ENCODE measurements at places on chromosomes 1 and 21.

DNA sequence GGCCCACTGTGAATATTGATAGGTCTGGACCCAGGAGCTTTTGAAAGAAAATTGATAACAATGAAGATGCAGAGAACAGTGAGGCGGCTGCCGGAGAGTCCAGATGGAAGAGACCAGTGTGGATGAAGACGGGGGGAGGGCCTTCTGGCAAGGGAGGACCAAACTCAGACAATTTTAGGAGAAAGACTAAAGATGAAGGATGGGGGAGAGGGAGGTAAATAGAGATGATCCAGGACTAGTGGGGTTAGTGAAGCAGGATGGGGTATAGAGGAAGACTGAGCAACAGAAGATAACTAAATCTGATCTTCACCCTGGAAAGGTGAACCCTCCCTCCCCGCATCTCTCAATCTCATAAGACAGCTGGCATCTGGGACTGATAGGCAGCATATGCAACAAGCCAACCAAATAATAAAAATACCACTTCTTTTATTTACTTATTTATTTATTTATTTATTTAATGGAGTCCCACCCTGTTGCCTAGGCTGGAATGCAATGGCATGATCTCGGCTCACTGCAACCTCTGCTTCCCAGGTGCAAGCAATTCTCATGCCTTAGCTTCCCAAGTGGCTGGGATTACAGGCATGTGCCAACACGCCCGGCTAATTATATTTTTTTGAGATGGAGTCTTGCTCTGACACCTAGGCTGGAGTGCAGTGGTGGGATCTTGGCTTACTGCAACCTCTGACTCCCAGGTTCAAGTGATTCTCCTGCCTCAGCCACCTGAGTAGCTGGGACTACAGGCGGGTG is 10.5 kb downstream of the EIF3I start:
- DNase-seq = no peak

DNA sequence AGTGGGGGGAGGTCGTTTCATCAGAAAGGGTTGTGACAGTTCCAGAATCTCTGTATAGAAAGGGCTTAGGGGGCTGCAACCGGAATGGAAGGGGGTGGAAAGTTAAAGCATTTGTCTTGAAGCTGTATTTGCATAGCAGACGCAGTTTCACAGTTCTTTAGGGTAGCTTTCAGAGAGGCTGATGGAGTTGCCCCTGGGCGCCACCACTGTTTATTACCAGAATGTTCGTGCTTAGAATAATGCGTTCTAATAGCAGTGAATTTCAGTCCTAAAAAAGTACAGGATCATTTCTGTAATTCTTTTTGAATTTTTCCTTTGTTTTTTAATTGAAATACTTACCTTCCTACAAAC is 1.3 kb downstream of the EXO1 start:
- no peak for DNase-seq

DNA sequence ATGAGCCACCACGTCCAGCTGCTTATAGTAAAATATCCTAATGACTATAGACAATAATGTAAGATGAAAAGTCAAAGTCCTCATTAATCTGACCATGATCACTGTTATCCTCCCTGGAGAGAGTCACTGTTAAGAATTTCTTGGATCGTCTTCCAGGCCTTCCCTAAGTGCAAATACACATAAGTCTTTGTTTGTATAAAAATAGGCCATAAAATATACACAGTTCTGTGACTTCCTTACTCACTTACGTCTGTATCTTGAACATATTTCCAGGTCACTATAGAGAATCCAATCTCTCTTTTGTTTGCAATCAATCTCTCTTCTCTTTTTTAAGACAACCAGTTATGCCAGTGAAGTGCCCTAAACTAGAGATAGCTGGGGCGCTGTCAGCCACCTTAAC is 89.1 kb upstream of the LYST start:
- DNase-seq = no peak

- no peak for DNase-seq
These were observed 116.6 kb downstream of the UBE2U start for GRCh38 chr1:64320007-64320406.

- DNase-seq = peak; percentile 24
These were observed 1.5 kb downstream of the GATAD2B start for GRCh38 chr1:153921080-153921802.

DNA sequence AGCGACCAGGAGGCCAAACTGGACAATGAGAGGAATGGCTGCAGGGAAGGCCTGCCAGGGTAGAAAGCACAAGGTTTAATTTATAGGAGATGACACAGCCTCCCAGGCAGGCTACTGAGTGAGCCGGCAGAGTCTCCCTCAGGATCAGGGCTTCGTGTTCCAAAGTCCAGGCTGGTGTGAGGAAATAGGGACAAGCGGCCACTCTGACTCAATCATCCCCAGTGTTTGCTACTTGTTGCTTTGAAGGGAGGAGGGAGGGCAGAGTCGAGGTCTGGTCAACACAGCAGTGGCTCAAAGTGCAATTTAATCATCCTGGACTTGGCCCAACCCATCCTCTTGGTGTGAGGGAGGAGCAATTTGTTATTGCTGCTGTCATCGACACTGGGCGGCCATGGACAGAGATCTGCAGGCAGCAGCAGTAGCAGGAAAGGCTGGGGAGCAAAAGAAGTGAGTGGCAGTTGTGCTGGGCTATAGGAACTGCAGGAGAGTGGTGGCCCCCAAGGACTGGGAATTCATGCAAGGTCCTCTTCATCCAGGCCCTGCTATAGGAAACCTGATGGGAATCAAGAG is 27.5 kb downstream of the TBX15 start:
- DNase-seq = no peak

GRCh38 chr1:241527146-241527545 is 5.0 kb upstream of the KMO start:
- peak; percentile 31 for DNase-seq

DNA sequence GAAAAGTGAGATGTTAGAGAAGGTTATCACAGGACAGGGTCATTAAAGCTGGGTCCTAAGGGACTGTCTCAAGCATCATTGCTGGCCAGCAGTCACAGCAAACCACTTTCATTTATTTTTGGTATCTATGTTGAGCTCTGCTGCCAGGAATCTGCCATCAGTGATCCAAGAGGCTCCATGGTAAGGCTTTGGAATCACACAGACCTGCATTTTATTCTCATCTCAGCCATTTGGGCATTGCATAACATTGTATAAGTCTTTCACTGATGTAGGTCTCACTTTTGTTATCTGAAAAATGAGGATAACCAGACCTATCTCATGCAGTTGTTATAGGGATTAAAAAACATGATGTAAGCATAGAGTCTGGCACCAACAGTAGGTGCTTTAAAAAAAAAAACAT is 77.5 kb downstream of the OMA1 start:
- no peak for DNase-seq

DNA sequence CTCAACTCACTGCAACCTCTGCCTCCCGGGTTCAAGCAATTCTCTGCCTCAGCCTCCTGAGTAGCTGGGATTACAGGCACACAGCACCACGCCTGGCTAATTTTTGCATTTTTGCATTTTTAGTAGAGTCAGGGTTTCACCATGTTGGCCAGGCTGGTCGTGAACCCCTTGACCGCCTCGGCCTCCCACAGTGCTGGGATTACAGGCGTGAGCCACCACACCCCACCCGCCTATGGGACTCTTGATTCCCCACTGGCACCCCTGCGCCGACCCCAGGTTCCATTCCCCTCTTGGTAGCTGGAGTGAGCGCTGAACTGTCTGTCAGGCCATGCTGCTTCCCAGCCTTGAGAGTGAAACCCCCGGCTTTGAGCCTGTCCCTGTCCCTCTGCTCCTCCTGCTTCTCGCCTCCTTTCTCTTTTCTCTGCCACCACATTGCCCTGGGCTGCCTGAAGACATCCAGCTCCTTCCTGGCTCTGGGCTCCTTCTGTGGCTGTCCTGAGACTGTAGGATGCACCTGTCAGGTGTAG is 48.8 kb downstream of the IER5 start:
- DNase-seq = no peak

DNA sequence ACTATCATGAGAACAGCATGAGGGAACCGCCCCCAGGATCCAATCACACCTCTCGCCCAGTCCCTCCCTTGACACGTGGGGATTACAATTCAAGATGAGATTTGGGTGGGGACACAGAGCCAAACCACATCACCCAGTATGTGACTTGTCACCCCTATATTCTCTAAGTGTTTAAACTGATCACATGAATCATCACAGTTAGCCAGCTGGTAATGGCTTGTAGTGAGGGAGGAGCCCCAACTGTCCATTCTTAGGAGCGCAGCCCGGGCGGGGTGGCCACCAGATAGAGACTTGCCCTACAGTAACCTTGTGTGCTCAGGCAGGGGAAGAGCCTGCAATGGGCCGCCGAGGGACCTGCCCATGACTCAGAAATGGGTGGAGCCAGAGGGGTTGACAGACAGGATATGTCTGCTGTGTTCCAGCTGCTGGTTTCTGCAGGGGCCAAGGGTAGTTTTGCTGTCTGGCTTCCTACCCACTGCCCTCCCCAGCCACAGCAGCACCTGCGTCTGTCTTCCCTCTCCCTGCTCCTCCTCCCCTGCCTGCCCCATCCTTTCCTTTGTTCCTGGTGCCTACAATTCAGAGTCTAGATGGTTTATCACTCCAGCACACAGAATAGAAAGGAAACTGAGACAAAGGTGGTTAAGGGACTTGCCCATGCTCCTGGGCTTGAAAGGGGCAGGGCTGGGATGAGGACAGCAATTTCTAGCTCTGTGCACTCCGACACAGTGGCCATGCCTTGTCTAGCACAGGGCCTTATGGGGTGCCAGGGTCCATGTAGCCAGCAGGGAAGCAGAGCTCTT is 9.2 kb downstream of the ABCG1 start:
- peak; percentile 47 for DNase-seq

- no peak for DNase-seq
These were observed 25.1 kb upstream of the HJV start for GRCh38 chr1:146046664-146047063.

DNA sequence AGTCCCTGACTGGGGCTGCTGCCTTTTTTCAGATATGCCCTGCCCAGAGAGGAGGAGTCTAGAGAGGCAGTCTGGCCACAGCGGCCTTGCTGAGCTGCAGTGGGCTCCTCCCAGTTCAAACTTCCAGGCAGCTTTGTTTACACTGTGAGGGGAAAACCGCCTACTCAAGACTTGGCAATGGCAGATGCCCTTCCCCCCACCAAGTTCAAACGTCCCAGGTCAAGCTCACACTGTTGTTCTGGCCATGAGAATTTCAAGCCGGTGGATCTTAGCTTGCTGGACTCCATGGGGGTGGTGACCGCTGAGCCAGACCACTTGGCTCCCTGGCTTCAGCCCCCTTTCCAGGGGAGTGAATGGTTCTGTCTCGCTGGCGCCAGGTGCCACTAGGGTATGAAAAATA is 18.3 kb upstream of the C1orf53 start:
- DNase-seq = no peak

- no peak for DNase-seq
These were observed 38.0 kb upstream of the TIAM1 start for GRCh38 chr21:31382060-31382459.

- DNase-seq = no peak
These were observed 252.7 kb downstream of the AKT3 start for GRCh38 chr1:243597383-243597782.

GRCh38 chr21:19523061-19523460 is 1119.5 kb upstream of the TMPRSS15 start:
- no peak for DNase-seq

DNA sequence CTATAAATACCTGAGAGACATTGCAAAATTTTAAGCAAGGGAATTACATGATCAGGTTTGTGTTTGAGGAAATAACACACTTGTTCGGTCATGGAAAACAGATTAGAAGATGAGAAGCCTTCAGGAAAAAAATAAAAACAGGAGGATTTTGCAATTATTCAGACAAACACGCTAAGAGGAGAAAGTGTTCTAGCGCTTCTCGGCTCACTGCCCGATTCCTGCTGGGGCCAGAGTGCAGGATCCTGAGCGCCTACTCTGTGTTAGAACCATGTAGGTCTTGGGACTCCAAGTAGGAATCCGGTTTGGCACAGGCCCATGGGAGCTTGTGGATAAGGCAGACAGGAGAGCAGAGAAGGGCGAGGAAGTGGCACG is 8.1 kb upstream of the PRELP start:
- DNase-seq = no peak

DNA sequence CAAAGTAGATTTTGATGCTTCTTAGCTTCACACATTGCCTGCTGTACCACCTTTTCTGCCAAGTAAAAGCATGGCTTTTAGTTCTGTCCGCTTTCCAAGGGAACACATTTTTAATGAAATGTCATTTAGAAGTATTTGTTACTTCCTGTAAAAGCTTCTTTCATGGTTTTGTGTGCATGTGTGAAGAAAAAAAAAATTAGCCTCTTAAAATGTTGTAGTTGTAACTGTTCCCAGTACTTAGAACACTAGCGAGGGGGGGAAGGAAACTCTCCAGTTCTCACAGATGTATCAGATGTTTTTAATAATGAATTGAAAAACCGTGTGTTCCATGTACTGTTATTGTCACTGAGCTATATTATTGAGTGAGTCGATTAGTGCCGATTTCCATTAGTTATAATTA is 568.3 kb upstream of the ADGRL2 start:
- no peak for DNase-seq

DNA sequence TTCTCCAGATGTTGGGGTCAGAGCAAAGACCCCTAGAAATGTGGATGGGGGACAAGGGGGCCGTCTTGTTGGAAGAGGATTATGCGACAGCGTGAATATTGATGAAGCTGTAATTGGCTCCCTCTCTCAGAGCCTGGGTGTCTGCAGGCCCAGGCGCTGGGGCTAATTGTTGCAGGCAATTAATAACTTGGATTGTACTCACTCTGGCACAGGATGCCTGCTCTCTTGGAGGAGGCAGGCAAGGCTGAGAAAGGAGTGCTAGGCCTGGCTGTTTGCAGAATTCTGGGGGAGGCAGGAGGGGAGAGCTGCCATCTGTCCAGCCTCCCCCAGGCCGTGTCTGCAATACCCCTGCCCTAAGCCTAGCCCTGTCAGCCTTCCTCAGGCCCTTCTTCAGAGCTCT is 4.1 kb upstream of the DISP3 start:
- no peak for DNase-seq

- DNase-seq = no peak
These were observed 18.6 kb downstream of the AZIN2 start for GRCh38 chr1:33099290-33100118.

- no peak for DNase-seq
These were observed 178.8 kb downstream of the ETS2 start for GRCh38 chr21:38984568-38984967.

- DNase-seq = no peak
These were observed 131.6 kb upstream of the IVNS1ABP start for GRCh38 chr1:185448591-185449186.

GRCh38 chr21:35861661-35862060 is 198.7 kb downstream of the SETD4 start:
- DNase-seq = no peak

DNA sequence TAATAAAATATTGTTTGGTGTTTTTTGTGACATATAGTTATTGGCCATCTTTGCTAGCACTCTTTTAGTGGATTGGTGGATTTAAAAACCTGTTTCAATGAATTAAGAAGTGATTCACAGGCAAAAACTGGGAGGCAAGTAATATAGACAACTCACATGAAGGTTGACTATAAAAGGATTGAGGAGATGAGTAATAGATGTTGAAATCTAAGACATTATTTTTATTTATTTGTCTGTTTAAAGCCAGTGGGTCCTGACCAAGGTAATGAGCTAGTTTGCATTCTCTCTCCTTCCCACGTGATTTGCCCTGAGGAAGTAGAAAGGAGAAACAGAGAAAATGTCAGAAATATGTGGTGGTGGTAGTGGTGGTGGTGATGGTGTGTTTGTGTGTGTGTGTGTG is 351.5 kb upstream of the ZP4 start:
- no peak for DNase-seq

Data from hematopoietic multipotent progenitor cell treated with erythropoietin and hydrocortisone succinate and interleukin-3 and kit ligand, for 15 days (in vitro differentiated cells).